ENCODE measurements at places on chromosomes 7 and 10.

DNA sequence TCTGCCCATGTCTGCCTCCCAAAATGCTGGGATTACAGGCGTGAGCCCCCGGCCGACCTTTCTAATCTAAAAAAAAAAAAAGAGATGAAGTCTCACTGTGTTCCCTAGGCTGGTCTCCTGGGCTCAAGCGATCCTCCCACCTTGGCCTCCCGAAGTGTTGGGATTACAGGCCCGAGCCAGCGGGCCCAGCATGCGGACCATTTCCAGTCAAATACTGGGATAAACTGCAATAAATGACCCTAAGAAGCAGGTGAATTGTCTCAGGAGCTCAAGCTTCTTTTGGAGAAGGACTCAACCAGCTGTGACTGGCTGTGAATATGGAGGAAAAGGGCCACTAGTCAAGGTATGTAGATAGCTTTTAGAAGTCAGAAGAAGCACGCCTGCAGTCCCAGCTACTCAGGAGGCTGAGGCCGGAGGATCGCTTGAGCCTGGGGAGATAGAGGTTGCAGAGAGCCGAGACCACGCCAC is 550 bp upstream of the CREM start:
- no peak for DNase-seq

GRCh38 chr10:35911233-35911632 is 269.1 kb upstream of the FZD8 start:
- DNase-seq: no peak

DNA sequence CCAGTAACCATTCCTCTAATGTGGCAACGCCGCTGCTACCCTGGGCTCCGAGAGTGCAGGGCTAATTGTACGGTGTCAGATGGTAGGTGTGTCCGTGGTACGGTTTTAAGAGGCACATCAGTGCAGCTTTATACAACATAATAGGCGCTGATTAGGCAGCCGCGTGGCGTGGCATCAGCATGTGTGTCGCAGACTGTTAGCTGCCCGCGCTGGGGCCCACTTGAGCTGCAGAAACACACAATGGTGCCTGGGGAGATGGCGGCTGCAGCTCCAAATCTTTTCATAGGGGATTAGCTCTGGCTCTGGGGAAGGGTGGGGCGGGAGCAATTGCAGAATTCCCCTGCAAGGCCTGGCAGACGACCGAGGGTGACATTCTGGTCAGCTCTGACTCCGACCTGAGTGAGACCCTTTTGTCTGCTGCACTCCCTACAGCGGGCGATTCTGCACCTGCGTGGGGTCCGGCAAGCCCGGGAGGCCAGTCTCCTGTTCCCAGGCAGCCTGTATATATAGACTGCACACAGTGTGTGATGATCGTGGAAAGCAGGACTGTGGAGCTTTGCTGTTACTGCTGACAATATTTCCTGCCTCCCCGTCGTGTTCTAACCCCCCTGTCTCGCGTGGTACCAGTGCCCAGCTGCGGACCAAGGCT is 722.7 kb upstream of the CELF2 start:
- no peak for DNase-seq

DNA sequence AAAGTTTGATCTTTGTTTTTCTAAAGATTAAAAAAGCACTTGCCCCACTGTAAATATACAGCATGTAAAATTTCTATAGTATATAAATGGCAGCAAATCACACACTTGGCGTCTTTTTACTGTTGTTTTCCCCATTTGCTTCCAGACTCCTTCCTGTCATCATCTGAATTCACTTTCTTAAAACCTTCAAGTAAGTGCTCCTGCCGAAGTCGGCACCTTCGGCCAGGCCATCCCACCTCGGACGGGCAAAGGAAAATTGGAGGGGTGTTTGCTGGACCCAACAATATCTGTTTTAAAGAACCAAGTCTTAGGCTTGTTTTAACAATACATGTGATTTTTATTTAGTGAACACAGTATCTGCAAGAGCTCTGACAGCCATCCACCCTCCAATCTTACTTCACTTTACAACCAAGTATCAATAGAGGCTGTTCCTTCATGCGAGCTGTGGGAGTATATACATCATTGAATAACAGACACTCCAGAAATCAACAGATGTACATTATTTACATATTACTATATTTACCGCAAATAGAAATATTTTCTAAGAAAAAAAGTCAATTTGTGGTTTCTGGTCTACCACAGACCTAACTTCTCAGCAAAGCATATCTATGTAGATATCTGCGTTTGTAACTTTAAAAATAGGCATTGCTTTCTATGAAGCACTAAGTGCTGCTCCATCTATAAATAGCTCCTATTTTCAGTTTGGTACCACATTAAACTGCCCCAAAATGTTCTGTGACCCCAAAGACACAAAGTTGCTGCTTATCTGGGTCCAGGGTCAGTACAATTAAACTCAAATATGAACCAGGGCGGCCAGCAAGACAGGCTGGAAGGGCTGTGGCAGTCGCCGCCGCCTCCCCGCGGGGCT is 110.7 kb downstream of the CYTH3 start:
- no peak for DNase-seq

DNA sequence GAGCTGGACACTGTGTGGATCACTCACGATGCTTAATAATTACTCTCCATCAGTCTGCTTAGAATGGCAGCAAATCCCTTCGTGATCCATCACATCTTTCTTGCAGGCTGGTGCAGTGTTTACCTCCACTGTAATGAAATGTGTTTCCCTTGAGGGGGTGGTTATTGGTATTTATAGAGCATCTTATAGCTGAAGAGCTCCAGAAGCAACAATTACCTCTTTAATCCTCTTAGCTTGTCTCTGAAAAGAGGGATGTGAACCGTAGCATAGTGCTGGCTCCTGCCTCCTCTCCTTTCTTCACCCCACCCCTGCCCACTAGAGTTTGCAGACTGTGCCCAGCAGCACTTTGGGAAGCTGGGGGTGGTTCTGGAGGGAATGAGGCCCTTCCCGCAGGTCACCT is 132.6 kb downstream of the CAMK1D start:
- DNase-seq: no peak

DNA sequence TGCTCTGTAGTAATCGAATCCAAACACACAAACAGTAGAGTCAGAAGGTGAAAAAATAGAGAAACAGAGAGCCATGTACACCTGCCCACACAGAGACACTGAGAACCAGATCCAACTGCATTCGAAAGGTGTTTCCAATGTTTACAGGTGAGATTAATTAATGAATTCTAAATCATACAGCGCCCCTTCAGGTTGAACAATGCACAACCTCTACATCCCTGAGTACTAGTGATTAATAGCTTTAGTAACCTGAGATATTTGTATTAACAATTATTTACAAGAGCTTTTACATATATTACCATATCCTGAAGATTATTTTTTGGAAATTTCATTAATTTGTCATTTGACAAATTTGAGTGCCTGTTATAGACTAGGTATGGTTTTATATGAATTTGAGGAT is 7.6 kb upstream of the MRC1 start:
- no peak for DNase-seq

GRCh38 chr10:101020427-101021075 is 10.4 kb downstream of the PDZD7 start:
- no peak for DNase-seq

- DNase-seq: no peak
Measured at GRCh38 chr7:112283382-112283910, 77.0 kb downstream of the ZNF277 start.

DNA sequence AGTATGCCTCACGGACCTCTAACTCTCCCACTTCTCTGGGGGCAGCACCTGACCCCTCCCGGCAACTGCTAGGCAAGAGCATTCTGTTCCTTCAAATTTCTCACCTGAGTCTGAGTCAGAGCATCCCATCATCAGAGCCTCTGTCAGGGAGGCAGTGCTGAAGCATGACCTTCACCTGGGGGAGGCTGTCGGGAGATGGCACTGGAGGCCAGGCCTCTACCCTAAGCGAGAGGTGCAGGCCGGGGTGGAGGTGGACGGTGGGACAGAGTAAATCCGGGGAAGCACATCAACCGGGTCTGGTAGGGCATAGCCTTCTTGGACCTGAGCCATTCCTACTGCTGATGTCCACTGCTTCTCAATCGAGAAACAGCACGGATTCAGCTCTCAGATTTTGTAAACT is 90.4 kb downstream of the SPAG6 start:
- no peak for DNase-seq
